ENCODE measurements at places on chromosomes 13 and 19. TPM values are rescaled to one million over a fixed set of nuclear protein-coding genes. Genes with fewer than 3 reads are reported as not detected.

KLK3 gene
- total RNA-seq, result 1.3 TPM

EHD2 gene
- total RNA-seq, result 44.3 TPM

ZNF77 gene
- total RNA-seq, result 5.9 TPM

ZNF345 gene
- total RNA-seq, result 8.0 TPM

OR10H4 gene
- total RNA-seq, result not detected

COL5A3 gene
- total RNA-seq, result 2.0 TPM

CEACAM3 gene
- total RNA-seq, result not detected

ZNF417 gene
- 25.0 TPM for total RNA-seq

VSIG10L gene
- 0.29 TPM for total RNA-seq

EXOC3L2 gene
- 15.0 TPM for total RNA-seq

ZNF649 gene
- 19.1 TPM for total RNA-seq

CTXN1 gene
- 1.4 TPM for total RNA-seq

PTGER1 gene
- not detected for total RNA-seq

EIF3K gene
- total RNA-seq, result 393 TPM

- H3K27ac ChIP-seq, result no peak overlapping the region
- no peak for DNase-seq
- no peaks in the 10 kb centered on the region for H3K27me3 ChIP-seq
- peaks cover 11% of the 10 kb centered on the region for H3K36me3 ChIP-seq
These were observed 99.9 kb downstream of the ZMYM2 start for GRCh38 chr13:20058476-20058875.

GRCh38 chr19:48982280-48982679, 10.8 kb downstream of the GYS1 start:
- no peaks in the 10 kb centered on the region for H3K27me3 ChIP-seq
- no peak overlapping the region for H3K4me3 ChIP-seq
- no peak overlapping the region for H3K27ac ChIP-seq
- no peak for DNase-seq
- H3K36me3 ChIP-seq, result peaks cover 17% of the 10 kb centered on the region

DNA sequence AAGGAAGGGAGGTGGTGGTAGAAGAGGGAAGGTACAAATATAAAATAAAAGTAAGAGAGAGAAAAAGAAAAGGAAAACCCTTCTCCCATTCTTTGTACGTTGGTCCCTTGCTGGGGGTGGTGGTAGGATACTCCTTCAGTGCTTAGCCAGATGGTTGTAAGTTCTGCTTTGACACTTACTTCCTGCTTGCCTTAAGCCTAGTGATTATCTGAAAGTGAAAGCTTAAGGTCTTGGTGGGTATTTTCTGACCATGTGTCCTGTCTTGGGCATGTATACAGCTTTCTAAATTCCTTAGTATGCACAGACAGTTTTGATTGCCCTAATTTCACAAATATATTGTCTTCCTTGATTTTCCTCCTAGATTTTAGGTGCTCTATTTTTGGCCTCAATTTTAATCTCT, 314.8 kb downstream of the PCDH17 start:
- H3K27me3 ChIP-seq, result no peaks in the 10 kb centered on the region
- no peaks in the 10 kb centered on the region for H3K4me1 ChIP-seq
- DNase-seq, result no peak
- no peak overlapping the region for H3K4me3 ChIP-seq
- H3K36me3 ChIP-seq, result no peaks in the 10 kb centered on the region

- peak; percentile 35 for DNase-seq
- no peak overlapping the region for H3K4me3 ChIP-seq
- no peaks in the 10 kb centered on the region for H3K4me1 ChIP-seq
- no peaks in the 10 kb centered on the region for H3K27me3 ChIP-seq
- H3K36me3 ChIP-seq, result no peaks in the 10 kb centered on the region
These were observed 902.3 kb upstream of the MIR17HG start for GRCh38 chr13:90445179-90445578.

- H3K4me3 ChIP-seq, result no peak overlapping the region
- peaks cover 13% of the 10 kb centered on the region for H3K36me3 ChIP-seq
- H3K4me1 ChIP-seq, result peaks cover 13% of the 10 kb centered on the region
- H3K27ac ChIP-seq, result no peak overlapping the region
- no peaks in the 10 kb centered on the region for H3K27me3 ChIP-seq
These were observed 11.9 kb downstream of the EPS8L1 start for GRCh38 chr19:55087542-55087901.

GRCh38 chr13:36530050-36530789, 97.9 kb downstream of the CCNA1 start:
- H3K27me3 ChIP-seq, result no peaks in the 10 kb centered on the region
- H3K4me3 ChIP-seq, result no peak overlapping the region
- peak overlapping the region; percentile 42 for H3K27ac ChIP-seq
- peaks cover 36% of the 10 kb centered on the region for H3K4me1 ChIP-seq
- H3K36me3 ChIP-seq, result no peaks in the 10 kb centered on the region

DNA sequence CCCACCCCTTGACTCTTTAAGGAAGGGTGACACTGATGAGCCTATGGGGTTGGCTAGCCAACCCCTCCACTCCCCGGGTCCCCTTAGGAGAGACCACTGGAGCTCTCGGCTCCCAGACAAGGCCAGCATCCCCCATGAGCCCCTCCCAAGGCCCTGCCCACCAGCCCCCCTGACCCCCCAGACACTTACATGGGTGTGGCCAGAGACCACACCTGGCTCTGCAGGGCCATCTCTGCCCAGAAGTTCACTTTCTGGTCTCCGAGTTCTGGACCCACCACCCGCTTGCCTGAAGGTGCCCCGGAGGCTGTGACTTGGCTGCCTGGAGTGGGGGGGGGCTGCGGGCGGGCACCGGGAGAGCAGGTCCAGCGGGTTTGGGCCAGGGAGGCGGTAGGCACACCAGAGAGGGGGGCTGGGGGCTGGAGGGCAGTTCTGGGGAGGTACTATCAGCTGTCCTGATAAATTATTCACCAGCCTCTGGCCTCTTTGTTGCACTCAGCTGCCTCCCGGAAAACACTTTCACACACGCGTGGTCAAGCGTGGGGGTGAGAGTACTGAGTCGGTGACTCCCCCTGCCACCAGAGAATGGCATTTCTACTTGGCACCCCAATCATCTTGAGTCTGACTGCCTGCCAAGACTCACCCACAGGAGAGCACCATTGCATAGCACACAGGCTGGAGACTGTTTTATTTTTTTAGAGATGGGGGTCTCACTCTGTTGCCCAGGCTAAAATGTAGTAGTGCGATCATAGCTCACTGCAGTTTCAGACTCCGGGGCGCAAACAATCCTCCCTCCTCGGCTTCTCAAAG, at the start of gene PALM3:
PALM3 (minus strand) TSS at position 326 of the 807 bp plus-strand sequence; CDS start at position 230, 96 bp downstream.
- no peaks in the 10 kb centered on the region for H3K27me3 ChIP-seq
- H3K27ac ChIP-seq, result peak within 1 kb of the TSS; percentile 86
- H3K4me1 ChIP-seq, result peaks cover 45% of the 10 kb centered on the region

DNA sequence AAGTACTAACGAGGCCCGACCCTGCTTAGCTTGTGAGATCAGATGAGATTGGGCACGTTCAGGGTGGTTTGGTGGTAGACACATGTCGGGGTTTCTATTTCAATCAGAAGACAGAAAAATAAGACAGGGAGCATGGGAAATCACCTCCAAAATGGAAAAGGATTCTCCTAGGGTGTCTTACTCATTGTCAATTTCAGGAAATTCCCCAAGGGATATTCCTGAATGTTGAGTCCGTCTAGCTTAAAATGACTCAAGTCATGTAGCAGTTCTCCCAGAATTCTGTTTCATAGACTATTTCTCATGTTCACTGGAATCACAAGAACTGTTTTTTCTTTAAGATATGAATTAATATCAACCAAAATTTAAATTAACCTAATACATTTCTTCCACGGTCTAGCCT, 380.1 kb downstream of the EFNB2 start:
- no peaks in the 10 kb centered on the region for H3K27me3 ChIP-seq
- no peak overlapping the region for H3K27ac ChIP-seq
- no peak overlapping the region for H3K4me3 ChIP-seq
- H3K4me1 ChIP-seq, result peaks cover 12% of the 10 kb centered on the region

DNA sequence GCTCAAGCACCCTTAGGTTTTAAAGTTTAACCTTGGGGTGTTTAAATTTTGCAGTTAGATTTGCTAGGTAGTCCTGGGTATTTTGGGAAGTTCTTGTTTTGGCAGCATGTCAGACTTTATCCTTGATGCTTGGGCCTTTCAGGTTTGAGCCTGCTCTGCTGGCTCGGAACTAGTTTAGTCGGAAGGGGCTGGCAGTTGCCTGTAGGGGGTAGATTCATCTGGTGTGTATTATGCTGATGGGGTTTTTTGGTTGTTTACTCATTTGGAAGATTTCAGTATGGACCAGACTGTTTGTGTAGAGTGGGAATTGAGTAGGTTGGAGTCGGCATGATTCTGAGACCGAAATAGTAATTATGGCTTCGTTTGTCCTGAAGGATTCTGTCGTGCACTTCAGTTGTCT, 15.1 kb downstream of the ILF3 start:
- no peak overlapping the region for H3K4me3 ChIP-seq
- no peaks in the 10 kb centered on the region for H3K27me3 ChIP-seq
- DNase-seq, result no peak

GRCh38 chr13:109918179-109918711, 131.9 kb upstream of the IRS2 start:
- no peak overlapping the region for H3K4me3 ChIP-seq
- DNase-seq, result no peak
- H3K27ac ChIP-seq, result no peak overlapping the region
- no peaks in the 10 kb centered on the region for H3K36me3 ChIP-seq
- no peaks in the 10 kb centered on the region for H3K27me3 ChIP-seq
- no peaks in the 10 kb centered on the region for H3K4me1 ChIP-seq

DNA sequence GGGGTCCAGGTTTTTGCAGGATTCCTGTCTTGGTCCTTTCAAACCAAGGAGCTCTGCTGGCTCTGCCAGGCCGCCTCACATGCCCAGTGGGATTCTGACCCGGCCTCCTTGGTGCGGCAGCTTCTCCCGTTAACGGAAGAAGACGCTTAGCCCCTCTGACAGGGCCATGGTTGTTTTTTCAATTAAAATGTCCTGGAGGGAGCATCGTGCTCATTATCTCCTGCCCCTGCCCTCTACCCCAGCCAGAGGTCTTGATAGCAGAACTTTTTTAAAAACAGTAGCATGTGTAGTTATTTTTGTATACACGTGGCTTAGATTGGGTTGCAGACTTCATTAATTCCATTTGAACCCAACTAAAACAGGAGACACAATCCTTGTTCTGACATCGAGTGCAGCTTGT, 11.5 kb upstream of the RPS15 start:
- no peaks in the 10 kb centered on the region for H3K27me3 ChIP-seq
- DNase-seq, result no peak
- peaks cover 63% of the 10 kb centered on the region for H3K36me3 ChIP-seq
- no peak overlapping the region for H3K4me3 ChIP-seq
- H3K27ac ChIP-seq, result no peak overlapping the region

- no peaks in the 10 kb centered on the region for H3K27me3 ChIP-seq
- no peak for DNase-seq
- peaks cover 6% of the 10 kb centered on the region for H3K4me1 ChIP-seq
- H3K4me3 ChIP-seq, result no peak overlapping the region
These were observed 86.1 kb upstream of the DOCK9 start for GRCh38 chr13:99063952-99064351.

- H3K36me3 ChIP-seq, result peaks cover 61% of the 10 kb centered on the region
- no peak for DNase-seq
- H3K27ac ChIP-seq, result peak overlapping the region; percentile 71
- no peaks in the 10 kb centered on the region for H3K27me3 ChIP-seq
- H3K4me1 ChIP-seq, result no peaks in the 10 kb centered on the region
These were observed 28.9 kb downstream of the SMIM24 start for GRCh38 chr19:3451451-3451866.

DNA sequence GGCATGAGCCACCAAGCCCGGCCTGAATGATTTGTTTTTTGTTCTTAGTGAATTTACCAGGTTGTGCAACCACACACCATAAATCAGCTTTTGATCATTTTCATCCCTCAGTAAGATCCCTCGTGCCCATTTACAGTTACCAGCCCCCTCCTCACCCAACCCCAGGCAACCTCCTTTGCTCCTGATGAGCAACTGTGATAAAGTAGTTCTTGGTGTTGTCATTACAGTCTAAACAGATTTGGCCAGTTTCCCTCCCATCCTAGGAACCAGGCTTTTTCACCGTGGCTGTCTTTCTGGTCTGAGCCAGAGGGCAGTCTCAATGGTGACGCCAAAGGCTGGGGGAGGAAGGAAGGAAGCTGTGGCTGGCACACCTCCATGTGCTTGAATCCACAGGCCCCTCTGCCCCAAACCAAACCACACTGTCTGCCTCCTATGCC, 61.2 kb upstream of the WDFY2 start:
- peak; percentile 23 for DNase-seq
- peaks cover 4% of the 10 kb centered on the region for H3K4me1 ChIP-seq
- no peak overlapping the region for H3K27ac ChIP-seq
- no peaks in the 10 kb centered on the region for H3K36me3 ChIP-seq
- no peaks in the 10 kb centered on the region for H3K27me3 ChIP-seq
- no peak overlapping the region for H3K4me3 ChIP-seq

- no peaks in the 10 kb centered on the region for H3K36me3 ChIP-seq
- no peaks in the 10 kb centered on the region for H3K27me3 ChIP-seq
- H3K4me1 ChIP-seq, result no peaks in the 10 kb centered on the region
- H3K4me3 ChIP-seq, result no peak overlapping the region
- no peak overlapping the region for H3K27ac ChIP-seq
These were observed 79.2 kb upstream of the SCEL start for GRCh38 chr13:77456271-77456670.

DNA sequence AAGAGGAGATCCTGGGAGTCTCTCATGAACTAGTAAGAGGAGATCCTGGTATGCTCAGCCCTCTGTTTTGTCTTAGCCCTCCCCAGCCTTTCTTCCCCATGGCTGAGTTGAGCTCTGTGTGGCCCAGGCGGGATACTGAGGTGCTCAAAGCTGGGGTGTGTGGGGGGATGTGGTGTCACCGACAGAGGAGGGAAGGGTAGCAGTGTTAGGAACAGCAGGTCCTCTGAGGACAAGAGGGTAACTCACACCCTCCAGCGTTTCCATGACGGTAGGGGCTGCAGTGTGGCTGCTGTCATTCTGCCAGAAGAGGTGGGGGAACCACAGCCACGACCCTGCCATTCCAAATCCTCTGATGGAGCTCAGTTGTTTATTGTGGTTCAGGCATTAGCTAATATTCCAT, 691 bp downstream of the KIR2DL4 start:
- H3K4me3 ChIP-seq, result no peak overlapping the region
- no peak overlapping the region for H3K27ac ChIP-seq
- no peaks in the 10 kb centered on the region for H3K27me3 ChIP-seq
- no peaks in the 10 kb centered on the region for H3K36me3 ChIP-seq
- H3K4me1 ChIP-seq, result no peaks in the 10 kb centered on the region

DNA sequence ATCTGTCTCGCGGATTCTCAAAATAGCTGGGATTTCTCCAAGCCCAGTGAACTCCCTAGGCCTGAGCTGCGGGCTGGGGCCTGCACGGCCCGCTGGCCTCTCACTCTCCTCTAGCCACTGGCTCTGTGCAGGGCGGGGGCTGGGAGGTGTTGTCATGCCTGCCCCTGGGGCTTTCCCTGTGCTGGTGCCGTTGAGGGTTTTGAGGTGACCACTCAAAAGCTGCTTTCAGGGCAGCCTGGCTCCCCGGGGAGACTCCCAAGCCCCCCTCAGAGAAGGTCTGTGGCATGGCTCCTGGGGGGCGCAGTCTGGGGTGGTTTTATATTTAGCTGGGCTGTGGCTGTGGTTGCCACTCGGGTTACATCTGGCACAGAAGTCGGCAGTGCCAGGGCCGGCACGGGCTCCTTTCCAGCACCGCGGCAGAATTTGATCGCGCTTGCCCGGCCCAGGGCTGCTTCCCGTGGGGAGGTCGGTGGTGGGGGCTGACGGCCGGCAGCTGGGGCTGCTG, 10.0 kb downstream of the NDUFB7 start:
- H3K27ac ChIP-seq, result peak overlapping the region; percentile 77
- H3K27me3 ChIP-seq, result no peaks in the 10 kb centered on the region
- peak; percentile 74 for DNase-seq
- H3K36me3 ChIP-seq, result peaks cover 13% of the 10 kb centered on the region
- H3K4me1 ChIP-seq, result peaks cover 26% of the 10 kb centered on the region

- no peak for DNase-seq
- peaks cover 91% of the 10 kb centered on the region for H3K4me1 ChIP-seq
- H3K4me3 ChIP-seq, result no peak overlapping the region
- H3K27ac ChIP-seq, result no peak overlapping the region
These were observed 44.5 kb upstream of the EPHX3 start for GRCh38 chr19:15276620-15277215.
